ENCODE measurements at places on chromosomes 13 and 19.
A peak's percentile ranks its signal among the peaks of the same experiment; 100 is the strongest.

DNA sequence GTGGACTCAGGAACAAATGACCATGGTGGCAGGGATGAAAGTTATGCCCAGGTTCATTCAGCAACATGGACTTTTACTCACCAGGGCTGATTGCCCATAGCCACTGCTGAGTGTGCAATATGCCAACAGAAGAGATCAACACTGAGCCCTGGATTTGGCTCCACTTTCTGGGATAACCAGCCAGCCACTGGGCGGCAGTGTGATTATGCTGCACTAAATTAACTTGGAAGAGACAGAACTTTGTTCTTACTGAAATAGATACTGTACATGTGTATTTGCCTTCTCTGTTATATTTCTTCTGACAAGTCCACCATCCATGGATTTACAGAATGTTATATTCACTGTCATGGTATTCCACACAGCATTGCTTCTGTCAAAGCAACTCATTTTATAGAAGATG lies 257.4 kb downstream of the TDRD3 start:
- peak; percentile 1 for DNase-seq

DNA sequence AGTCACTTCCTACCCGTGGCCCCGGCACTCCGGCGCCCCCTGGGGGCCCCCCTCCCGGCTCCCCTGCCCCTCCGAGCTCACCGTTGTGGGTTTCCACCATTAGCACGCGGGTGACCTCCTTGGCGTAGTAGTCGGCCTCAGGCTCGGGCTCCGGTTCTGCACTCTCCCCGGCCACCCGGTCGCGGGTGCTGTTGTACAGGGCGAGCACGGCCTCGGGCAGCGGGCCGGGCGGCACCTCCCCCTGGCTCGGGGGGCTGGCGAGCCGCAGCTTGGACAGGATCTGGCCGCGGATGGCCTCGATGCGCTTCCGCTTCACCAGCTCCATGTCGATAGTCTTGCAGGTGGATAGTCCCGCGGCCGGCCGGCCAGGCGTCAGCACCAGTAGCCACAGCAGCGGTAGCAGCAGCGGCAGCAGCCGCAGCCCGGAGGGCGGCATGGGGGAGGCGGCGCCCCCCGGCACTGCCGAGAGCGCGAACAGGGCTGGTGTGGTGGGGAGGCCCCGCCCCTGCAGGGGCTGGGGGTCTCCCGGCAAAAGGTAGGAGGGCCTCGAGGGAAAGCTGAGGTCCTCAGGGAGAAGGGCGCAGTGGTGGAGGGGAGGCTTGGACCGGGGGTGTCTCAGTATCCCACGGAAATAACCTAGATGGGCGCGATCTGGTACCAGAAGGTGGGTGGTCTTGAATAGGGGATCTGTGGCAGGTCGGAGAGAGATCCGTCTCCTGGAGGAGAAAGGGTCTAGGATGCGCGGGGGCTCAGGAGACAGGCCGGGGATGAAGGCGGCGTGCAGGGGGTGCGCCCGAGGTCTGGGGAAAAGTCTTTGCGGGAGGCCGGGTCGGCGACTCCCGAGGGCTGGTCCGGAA lies 885 bp downstream of the TGFB1 start:
- DNase-seq: no peak

- no peak for DNase-seq
Observed at GRCh38 chr13:32309312-32310133, 5.6 kb downstream of the ZAR1L start.

- DNase-seq: no peak
Observed at GRCh38 chr13:47696674-47697073, 304.4 kb downstream of the SUCLA2 start.

DNA sequence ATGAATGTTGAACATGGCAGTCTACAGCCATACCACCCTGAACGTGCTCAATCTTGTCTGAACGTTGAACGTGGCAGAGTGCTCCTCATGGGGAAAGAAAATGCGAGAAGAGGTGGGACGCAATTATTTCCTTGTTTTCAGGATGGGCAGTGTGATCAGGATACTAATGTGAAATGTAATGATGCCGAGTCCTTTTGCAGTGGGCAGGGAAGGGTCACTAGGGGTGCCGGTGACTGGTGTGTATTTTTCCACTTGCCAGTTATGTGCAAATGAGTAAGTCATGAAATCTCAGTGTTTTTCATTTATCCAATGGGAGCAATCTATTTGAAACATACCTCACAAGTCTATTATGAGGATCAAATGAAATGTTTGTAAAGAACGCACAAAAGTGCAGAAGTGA lies 84.8 kb downstream of the LNX2 start:
- no peak for DNase-seq

- no peak for DNase-seq
Observed at GRCh38 chr13:39524795-39525194, 78.2 kb downstream of the LHFPL6 start.

DNA sequence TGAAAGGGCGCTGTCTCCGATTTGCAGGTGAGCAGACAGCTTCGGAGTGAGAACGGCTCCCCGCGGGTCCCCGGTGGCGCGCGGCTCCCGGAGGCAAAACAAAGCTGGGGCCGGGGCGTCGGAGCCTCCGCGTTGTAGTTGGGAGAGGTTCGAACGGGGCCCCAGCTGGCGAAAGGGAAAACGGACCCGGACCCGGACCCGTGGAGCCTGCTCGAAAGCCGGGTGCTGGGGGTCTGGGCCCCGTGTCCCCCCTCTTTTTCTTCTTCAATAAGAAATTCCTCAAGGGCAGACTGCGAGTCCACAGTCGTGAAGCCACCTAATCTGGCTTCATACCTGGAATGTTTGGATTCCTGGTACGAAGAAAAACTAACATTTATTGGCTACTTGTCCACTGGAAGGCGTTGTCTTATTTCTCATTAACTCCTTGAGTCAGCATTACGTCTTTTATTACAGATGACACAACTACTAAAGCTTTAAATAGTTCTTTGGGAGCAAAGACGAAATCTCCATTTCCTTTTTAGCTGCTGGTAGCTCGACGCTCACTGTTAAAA lies 632 bp upstream of the MTIF3 start:
- DNase-seq: peak; percentile 18

All from amniotic stem cell (primary cell).